ENCODE measurements at places on chromosomes 12 and 14.

DNA sequence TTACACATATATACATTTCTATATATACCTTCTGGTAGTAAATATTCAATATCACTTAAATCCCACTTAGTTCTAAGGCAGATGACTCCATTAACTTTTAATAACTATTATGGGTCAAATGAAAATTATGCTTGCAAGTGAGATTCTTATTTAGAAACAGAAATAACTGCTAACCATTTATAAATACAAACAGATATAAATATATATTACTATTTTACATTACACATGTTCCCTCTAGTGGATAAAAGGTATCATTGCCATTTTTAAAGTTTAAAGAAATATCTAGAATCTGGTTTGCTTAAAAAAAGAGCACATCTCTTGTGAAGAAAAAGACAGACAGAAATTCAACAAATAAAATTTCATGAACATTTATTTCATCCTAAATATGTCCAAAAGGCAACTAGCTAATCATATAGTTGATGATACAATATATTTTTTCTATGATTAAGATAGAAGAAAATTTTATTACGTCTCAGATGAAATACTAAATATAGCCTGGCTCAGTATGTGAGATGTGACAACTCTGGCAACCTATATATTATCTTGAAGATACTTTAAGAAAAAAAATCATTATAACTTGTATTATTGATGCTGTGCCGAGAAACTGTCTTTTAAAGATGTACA, 11.7 kb upstream of the RAD51AP1 start:
- no peak for DNase-seq

GRCh38 chr12:122137681-122138080, 36.3 kb downstream of the IL31 start:
- DNase-seq = peak; percentile 33

DNA sequence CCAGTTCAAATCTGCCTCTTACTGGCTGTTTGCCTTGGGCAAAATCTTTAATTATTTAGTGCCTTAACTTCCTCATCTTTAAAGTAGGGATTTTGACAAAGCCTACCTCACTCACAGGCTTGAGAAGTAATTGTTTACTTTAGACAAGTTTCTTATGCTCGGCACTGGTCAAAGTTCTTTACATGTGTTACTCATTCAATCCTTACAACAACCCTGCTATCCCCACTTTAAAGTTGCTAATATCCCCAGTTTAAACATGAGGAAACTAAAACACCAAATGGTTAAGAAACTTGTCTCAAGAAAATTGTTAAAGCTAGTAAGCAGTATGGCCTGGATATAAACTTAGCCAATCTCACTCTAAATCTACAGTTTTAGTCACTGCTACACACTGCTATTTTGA, 204.0 kb upstream of the AVPR1A start:
- DNase-seq = no peak

DNA sequence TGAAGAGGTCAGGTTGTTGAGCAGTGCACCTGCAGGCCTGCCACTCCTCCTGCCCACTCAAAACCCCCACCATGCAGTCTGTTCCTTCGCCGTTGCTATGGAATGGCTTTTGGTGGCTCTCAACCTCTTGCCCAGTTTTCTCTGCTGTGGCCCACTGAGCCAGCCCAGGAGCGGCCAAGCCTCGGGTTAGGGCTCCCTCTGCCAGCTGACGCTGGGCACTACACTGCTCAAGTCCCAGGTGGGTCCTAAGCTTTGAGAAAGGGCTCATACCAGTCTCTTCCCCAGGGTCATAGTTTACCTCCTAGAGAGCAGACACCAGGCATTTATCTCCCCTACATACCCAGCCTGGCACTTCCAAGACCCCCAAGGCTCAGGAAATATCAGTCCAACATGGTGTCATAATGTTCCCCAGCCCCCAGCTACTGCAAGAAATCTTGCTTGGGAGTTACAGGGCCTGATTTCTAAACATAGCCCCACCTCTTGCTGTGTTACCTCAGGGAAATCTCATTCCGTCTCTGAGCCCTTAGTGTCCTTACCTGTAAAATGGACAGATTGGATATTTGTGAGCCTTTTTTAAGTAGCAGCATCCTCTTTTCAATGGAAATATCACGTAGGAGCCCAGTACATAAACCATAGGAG, 59.4 kb downstream of the TSPAN11 start:
- no peak for DNase-seq

DNA sequence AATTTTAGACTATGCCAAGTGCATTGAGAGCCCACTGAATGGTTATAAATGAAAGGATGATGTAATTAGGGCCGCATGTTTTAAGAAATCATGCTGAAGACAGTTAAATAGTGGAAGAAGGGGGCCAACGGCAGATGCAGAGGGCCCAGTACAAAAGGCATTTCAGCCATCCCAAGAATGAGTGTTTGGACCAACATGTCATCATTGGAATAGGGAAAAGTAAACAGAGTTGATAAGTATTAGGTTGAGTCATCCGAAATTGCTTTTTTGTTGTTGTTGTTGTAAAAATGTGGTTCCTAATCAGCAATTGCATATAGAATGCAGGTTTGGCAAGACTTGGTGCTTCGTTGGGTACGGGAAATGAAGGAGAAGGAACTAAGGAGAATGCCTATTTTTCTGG, 29.5 kb downstream of the BMP4 start:
- no peak for DNase-seq

GRCh38 chr12:52160200-52160599, 31.6 kb downstream of the KRT80 start:
- no peak for DNase-seq

- no peak for DNase-seq
Observed at GRCh38 chr14:36502558-36503508, 17.2 kb downstream of the NKX2-1 start.

DNA sequence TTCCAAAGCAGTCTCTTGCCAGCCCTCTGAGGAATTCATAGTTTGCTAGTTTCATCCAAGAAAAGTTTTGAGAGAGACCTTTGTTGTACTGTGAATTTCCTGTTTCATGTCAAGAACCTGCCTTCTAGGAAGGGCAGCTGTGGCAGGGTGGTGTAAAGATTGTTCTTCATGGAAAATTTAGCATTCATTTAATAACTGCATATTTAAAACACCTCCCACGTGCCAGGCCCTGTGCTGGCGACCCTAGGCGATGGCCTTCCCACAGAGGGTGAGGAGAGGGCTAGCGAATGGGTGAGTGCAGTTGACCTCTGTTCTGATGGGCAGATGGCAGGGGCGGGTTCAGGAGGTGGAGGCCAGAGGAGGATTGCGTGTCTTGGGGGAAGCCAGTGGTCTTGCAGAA, 43.2 kb downstream of the MLXIP start:
- no peak for DNase-seq

DNA sequence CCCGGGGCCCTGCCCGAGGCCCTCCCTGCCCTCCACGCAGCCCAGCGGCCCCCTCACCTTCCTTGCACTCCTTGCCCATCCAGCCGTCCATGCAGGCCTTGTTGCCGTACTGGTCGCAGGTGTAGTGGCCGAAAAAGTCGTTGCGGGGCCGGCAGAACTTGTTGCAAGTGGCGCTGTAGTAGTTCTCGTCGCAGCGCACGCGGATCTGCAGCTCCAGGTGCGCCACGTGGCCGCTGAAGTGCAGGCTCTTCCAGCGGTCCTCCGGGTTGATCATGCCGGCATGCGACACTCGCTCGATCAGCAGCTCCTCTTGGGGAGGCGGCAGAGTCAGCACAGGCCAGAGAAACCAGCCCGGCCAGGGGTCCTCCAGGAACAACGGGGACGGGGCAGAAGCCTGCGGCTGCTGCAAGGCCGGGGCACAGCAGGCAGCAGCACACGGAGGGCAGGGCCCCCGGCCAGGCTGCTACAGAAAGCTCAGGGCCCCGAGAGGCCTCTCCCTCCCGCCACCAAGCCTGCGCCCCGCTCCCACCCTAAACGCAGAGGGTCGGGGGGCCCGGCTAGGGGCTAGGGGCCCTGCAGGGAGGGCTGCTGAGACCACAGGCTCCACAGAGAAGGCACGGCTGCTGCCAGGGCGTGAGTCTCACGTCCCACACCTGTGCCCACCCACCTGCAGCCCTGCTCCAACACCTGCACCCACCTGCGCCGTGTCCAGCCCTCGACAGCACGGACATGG, 12.7 kb downstream of the JAG2 start:
- no peak for DNase-seq

- DNase-seq = no peak
Observed at GRCh38 chr12:34396861-34397590, 374.7 kb downstream of the ALG10 start.

- DNase-seq = no peak
Observed at GRCh38 chr12:45685680-45686079, 43.8 kb upstream of the ARID2 start.

- no peak for DNase-seq
Observed at GRCh38 chr12:38783304-38783703, 122.1 kb downstream of the CPNE8 start.

DNA sequence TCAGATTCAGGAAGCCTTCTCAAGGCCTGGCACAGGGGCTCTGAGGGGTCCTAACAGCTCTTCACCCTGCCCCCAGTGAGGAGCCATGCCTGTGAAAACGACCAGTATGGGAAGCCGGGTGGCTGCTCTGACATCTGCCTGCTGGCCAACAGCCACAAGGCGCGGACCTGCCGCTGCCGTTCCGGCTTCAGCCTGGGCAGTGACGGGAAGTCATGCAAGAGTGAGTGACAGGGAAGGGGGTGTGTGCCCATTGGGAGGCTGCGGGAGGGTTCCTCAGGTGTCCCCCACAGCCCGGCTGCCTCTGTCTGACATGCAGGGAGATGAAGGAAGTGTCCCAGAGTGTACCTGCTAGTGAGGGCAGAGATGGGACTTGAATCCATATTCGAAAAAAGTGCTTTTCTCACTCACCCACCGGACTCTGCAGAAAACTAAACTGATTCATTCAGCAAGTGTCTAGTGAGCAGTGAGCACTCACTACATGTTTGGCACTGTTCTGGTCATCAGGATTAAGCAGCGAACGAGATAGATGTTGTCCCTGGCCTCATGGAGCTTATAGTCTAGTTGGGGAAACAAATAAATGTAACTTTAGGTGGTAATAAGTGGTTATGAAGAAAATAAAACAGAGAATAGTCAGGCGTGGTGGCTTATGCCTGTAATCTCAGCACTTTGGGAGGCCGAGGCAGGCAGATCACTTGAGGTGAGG, 9.4 kb upstream of the LRP1-AS start:
- no peak for DNase-seq

DNA sequence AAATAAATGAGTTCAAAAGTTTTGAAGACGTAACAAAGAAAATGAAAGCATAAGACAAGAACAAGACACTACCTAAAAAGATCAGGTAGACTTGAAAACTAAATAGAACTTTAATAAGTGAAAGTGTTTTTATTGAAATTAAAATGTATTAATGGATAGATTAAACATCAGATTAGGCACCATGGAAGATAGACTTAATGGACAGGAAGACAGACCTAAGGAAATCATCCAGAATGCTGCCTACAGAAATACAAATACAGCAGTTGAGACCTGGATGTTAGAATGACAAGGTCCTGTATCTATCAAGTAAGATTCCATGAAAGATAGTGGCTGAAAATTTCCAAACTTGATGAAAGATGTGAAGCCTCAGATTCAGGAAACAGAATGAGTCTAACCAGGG, 11.5 kb downstream of the PLEKHH1 start:
- no peak for DNase-seq

- no peak for DNase-seq
Observed at GRCh38 chr12:34287437-34287836, 265.1 kb downstream of the ALG10 start.
